Lung (tissue), 17 donors: ENCODE measurements at places on chromosomes 1 and 21. TPM values are rescaled to one million over a fixed set of nuclear protein-coding genes. Genes with fewer than 3 reads are reported as not detected.
A peak's percentile ranks its signal among the peaks of the same experiment; 100 is the strongest.

Gene ESPN
- 20.8 TPM for total RNA-seq

DNA sequence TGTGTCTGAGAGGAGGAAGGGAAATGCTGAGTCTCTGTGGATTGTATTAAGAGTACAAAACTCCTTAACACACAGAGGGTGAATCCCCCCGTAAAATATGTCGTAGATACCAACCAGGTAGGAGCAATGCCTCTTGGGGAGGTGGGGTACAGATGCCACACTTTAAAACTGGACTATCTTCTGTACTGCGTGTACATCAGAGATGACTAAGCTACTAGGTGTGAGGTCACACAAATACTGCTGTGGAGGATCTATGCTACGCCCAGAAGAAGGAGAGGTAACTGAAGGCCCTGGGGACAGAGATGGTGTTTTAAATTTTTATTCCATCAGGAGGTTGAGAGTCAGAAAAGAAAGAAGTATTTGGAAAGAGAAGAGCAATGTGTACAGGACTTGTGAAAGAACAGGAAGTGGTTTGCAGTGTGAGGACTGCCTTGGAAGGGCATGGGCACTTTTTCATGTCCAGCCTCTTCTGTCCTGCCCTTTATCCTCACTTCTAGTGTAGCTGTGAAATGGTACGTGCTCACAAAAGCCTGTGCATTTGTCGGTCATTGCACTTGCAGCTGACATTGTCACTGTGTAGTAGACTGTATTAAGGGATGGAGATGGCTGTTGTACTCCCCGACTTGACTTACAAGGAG lies 287.8 kb upstream of the CHRM3 start:
- DNase-seq, result no peak

Gene RAP1GAP
- 14.6 TPM for total RNA-seq

DNA sequence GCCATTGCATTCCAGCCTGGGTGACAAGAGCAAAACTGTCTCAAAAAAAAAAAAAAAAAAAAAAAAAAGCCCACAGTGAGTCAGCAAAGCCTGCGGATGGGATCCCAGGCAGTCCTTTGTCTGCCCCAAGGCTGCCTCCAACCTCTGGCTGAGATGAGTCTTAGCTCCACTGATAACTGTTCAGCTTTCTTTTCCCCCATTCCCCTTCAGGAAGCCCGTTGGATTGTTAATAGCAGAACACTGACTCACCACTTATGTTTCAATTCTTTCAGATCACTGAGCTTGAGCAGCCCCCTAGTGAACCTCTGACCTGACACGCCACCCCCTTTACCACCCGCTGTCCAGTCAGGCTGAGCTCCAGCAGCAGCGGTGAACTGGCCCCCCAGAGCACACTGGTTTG lies 57.5 kb downstream of the ERG start:
- no peak for DNase-seq

DNA sequence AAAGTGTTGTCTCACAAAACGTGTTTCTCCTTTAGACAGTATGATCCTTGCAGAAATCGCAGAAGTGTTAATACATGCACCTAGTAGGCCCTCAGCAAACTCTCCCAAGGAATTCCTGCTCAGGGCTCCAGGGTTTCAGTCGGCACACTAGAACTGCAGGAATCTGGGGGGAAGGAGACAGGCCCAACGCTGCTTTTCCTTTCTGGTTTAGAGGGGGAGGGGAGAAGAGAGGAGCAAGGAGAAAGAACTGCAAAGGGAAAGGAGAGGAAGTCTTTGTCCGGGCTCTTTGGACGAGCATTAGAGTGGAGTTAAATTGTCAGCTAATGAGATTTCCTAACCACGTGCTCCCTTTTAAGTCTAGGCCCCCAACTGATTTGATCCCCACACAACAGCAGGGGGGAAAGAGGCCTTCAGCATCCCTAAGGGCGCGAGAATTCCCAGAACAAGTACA lies 103.7 kb upstream of the SOD1 start:
- peak; percentile 42 for DNase-seq

Gene NSL1
- total RNA-seq, result 27.5 TPM

DNA sequence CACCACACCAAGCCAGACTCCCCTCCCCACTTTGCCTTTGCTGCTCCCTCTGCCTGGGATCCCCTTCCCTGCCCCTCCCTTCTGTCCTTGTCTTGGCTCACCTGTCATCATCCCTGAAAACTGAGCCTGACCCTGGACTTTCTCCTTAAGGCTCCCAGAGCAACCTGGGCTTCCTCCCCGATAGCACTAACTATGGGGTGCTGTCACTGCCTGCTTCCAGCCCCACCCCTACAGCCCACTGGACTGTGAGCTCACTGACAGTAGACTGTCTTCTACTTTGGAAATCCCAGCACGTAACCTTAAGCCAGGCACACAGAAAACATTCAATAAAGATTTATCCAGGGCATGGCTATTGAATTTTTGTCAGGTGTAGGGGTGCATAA lies 9.5 kb upstream of the CSF1 start:
- DNase-seq, result no peak

Gene BEST4
- 1.4 TPM for total RNA-seq

Gene CBR3
- total RNA-seq, result 0.23 TPM

Gene ZNF697
- 22.2 TPM for total RNA-seq

DNA sequence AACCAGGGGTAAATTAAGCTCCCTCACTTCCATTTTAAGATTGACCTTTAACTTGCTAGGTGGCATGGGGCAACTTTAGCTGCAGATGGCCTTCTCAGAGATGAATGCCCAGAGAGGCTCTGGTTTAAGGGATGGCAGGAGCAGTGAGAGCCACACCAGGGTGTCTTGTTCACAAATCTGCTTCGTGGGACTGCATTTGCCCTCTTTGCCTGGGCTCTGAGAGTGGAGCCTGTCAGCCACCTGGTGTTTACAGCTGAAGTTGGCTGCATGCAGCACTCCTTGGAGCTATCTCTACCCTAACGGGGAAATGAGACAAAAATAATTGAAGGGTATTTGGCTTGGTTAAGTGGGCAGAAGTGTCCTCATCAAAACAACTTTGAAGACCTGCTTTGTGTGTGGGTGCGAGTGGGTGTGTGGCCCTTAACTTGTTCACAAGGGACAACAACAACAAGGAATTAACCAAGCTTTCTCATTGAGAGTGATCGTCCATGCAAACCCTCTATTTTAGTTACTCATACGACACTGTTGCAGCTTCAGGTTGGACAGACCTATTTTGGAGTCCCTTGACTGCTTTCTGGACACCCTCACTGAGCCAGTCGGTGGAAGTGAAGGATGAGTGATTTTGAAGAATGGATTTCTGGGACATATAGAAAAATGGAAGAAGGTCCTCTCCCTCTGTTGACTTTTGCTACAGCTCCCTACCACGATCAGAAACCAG lies 29.8 kb downstream of the PGM1 start:
- no peak for DNase-seq

DNA sequence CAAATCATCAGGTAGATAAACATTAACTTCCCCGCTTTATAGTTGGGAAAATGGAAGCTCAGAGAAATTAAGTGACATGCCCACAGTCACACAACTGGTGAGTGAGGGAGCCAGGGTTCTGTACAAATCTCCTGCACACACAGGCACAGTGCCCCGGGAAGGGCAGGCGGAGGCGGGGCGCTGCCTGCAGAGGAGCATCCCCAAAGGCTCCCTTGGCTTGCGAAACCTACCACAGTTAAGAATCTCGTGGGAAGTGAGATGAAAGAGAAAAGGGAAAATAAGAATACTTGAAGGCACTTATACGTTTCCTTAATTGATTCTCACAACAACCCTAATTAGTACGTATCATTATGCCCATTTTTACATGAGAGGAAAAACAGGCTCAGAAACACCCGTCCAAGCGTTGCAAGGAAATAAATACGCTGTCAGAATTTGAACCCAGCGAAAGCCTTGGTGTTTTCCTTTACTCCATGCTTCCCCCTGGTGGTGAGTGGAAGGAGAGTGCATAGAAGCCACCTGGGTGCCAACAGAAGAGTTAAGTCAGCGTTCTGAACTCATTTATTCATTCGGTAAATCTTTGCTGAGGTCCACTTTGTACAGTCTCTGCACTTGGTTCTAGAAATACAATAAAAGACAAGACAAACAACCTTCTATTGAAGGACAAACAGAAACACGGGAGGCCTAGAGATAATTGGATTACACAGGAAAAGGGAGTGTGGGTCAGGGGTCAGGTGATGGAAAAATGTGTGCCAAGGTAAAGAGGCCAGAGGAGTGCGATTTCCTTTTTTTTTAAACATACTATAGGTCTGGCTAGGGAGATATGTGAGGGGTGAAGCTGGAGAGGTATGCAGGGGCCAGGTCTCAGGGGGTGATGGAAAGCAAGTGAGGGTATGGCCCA lies 28.4 kb downstream of the ACP6 start:
- DNase-seq, result peak; percentile 43
